Osteoblast (primary cell): ENCODE measurements at places on chromosomes 1 and 21. TPM values are rescaled to one million over a fixed set of nuclear protein-coding genes. Genes with fewer than 3 reads are reported as not detected.

The LRRC7 gene
- under 0.01 TPM in 1 of 2 replicates, not detected in the other for total RNA-seq

The GNG12 gene
- 204 and 219 TPM in 2 replicates for total RNA-seq

The S100A3 gene
- total RNA-seq, result 4.4 and 7.6 TPM in 2 replicates

The PGBD5 gene
- under 0.01 and 0.29 TPM in 2 replicates for total RNA-seq

The ZNF691 gene
- total RNA-seq, result 5.4 and 6.5 TPM in 2 replicates

The CASQ1 gene
- 0.29 and 0.36 TPM in 2 replicates for total RNA-seq

The PALMD gene
- 2.5 and 5.6 TPM in 2 replicates for total RNA-seq

The XCL1 gene
- not detected in 2 replicates for total RNA-seq

The MMP23B gene
- 0.59 and 1.1 TPM in 2 replicates for total RNA-seq

The SPATA45 gene
- not detected in 2 replicates for total RNA-seq

The F11R gene
- total RNA-seq, result 0.72 and 1.2 TPM in 2 replicates

The CD247 gene
- not detected in 2 replicates for total RNA-seq

The PEAR1 gene
- 17.0 and 21.2 TPM in 2 replicates for total RNA-seq

The FTCD gene
- 0.29 and 0.36 TPM in 2 replicates for total RNA-seq

The TCEANC2 gene
- 2.5 and 3.2 TPM in 2 replicates for total RNA-seq

The INAVA gene
- under 0.01 and 0.36 TPM in 2 replicates for total RNA-seq

The ITPKB gene
- 6.2 and 7.1 TPM in 2 replicates for total RNA-seq

The CHI3L2 gene
- total RNA-seq, result 2.4 and 2.9 TPM in 2 replicates

The TACSTD2 gene
- under 0.01 and 0.29 TPM in 2 replicates for total RNA-seq

The LAMB3 gene
- 5.4 and 9.7 TPM in 2 replicates for total RNA-seq

The C1QTNF12 gene
- total RNA-seq, result 0.36 and 0.59 TPM in 2 replicates

The ATPAF1 gene
- total RNA-seq, result 53.6 and 57.8 TPM in 2 replicates

The RXFP4 gene
- total RNA-seq, result not detected in 2 replicates

The NBPF4 gene
- under 0.01 TPM in 1 of 2 replicates, not detected in the other for total RNA-seq

The CR1 gene
- total RNA-seq, result under 0.01 TPM in 1 of 2 replicates, not detected in the other

The LRRC3 gene
- total RNA-seq, result 0.72 and 0.88 TPM in 2 replicates

The DRAXIN gene
- under 0.01 TPM in 2 replicates for total RNA-seq

The ACTL8 gene
- not detected in 2 replicates for total RNA-seq

The PTAFR gene
- total RNA-seq, result under 0.01 TPM in 2 replicates

The C1orf87 gene
- total RNA-seq, result not detected in 2 replicates

The NSL1 gene
- 28.2 and 29.8 TPM in 2 replicates for total RNA-seq
